ENCODE measurements at places on chromosomes 7 and 10.

- no peak for DNase-seq
These were observed 15.5 kb upstream of the TSPAN12 start for GRCh38 chr7:120873401-120873800.

DNA sequence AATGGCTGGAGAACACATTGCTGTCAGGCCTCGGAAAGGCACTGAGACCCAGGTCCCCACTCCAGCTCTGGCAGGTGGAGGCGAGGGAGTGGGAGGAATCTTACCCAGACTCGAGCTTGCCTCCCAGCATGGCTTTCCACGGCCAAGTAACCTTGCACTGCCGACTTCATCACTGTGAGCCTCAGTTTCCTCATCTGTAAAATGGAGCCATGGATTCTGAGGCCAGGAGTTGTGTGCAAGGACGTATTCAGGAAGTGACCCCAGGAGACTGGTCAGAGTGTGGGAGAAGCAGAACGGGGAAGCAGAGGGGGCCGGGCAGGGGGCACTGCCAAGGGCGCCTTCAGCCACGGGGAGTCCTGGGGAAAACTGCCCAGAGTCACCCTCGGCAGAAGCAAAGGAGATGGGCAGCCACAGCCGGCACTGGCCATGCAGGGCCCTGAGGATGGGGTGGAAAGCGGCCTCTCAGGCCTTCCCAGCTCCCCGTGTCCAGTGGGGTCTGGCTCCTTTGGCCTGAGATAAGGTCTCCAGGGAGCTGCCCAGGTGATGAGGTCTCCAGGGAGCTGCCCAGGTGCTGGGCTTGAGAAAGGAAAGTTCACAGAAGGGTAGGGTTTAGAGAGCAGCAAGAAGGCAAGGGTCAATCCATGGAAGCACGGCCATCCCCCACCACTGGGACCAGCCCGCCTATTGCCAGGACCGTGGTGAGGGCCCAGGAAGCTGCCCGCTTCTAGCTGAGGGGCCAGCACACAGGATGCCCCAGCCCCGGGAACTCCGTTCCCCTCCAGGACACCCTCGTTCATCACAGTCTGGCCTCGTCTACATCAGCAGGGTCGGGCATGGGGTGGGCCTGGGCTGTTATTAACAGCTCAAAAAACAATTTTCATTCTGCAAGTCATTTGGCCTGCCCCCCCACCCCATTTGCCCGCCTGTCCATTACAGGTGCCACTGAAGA is 34.3 kb upstream of the EN2 start:
- DNase-seq = no peak

DNA sequence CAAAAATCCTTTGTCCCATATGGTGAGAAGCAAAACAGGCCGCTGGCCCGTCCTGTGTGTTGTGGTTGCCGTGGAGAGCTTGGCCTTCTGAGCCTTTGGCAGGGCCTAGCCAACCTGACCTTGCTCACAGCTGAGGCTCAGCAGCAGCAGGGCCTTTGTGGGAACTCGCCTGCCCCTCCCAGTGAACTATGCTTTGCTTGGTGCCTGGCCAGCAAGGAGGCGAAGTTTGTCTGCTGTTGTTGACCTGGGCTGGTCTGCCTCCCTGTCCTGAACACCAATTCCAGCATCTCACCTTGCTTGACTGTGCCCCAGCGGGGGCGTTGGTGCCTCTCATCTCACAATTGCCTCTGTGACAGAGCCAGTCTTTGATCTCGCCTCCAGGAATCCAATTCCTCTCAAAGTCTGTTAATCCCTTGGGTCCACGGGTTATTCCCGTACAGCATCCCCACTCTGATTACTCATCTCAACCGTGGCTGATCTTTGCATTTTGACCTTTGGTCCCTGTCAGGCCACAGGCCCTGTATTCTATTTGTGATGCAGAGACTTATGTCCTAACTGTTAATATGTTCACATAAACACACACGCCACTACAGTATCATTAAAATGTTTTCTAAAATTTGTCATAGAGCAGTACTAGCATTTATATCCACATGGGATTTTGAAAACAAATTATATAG is 22.6 kb downstream of the EPDR1 start:
- DNase-seq = no peak

GRCh38 chr10:77431209-77431611 is 206.4 kb downstream of the KCNMA1 start:
- DNase-seq = no peak

DNA sequence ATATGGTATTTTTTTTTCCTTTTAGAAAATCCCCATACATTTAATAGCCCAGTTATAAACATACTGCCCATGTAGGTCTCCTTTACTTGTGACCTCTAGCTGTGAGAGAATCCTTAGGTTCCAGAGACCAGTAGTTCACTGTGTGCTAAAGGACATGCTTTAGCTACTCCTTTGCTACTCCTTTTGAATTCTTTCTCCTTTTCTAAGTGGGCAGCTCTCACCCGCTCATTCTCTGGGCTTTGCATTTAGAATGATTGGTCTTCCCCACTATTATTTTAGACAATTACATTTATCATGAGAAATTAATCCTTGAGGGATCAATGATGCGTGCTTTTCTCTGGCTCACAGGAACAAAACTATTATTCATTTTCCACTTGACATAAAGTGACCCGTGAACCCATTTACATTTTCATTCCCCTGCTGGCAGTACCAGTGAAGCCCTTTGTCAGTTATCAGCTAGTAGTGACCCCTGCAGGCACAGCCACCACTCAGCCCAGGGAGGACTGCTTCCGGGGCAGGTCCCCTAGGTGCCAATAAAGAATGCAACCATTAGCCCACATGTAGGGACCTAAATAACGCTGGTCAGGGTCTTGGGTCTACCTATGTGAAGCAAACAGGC is 844.3 kb downstream of the CNTNAP2 start:
- no peak for DNase-seq

GRCh38 chr7:139523199-139523941 is at the start of gene CLEC2L:
TSS of gene CLEC2L (plus strand) at chr7:139523685. CDS start at chr7:139523928, 243 bp downstream.
- peak; percentile 49 for DNase-seq

GRCh38 chr10:102113261-102113955 is 6.8 kb downstream of the LDB1 start:
- DNase-seq = no peak

DNA sequence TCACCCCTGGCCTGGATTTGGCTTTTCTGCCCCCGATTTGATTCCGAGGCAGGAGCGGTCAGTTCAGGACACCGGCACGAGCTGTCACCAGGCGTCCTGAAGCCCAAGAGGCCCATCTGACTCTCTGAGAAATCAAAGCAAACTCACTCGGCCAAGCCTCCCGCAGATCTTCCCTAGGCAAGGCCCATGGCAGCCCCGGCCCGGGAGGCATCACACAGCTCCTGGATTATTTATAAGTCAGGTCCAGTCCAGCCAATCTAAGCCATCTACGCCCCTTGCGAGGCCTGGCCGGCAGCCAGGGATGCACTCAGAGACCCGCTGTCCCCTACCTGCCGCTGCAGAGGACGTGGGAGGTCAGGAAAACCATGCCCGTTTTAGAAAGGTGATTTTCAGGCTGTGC is 87.3 kb upstream of the DIP2C start:
- DNase-seq = no peak

GRCh38 chr7:105788816-105789349 is 87.5 kb downstream of the ATXN7L1 start:
- no peak for DNase-seq

GRCh38 chr10:77087366-77087765 is 550.2 kb downstream of the KCNMA1 start:
- peak; percentile 50 for DNase-seq

DNA sequence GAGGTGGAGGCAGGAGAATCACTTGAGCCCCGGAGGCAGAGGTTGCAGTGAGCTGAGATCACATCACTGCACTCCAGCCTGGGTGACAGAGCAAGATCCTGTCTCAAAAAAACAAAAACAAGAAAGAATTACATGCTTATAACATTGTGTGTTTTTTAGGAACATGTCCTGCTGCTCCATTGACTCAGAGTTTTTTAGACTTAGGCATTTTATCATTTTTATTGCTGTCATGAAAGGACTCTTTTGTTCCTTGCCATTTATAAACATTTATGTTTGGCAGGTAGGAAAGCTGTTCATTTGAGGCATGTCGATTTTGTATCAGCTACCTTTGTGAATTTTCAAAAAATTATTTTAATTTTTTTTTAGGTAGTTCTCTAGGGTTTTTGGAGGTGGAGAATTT is 20.3 kb downstream of the COL26A1 start:
- DNase-seq = no peak

GRCh38 chr10:113138937-113139585 is 189.0 kb downstream of the TCF7L2 start:
- no peak for DNase-seq

DNA sequence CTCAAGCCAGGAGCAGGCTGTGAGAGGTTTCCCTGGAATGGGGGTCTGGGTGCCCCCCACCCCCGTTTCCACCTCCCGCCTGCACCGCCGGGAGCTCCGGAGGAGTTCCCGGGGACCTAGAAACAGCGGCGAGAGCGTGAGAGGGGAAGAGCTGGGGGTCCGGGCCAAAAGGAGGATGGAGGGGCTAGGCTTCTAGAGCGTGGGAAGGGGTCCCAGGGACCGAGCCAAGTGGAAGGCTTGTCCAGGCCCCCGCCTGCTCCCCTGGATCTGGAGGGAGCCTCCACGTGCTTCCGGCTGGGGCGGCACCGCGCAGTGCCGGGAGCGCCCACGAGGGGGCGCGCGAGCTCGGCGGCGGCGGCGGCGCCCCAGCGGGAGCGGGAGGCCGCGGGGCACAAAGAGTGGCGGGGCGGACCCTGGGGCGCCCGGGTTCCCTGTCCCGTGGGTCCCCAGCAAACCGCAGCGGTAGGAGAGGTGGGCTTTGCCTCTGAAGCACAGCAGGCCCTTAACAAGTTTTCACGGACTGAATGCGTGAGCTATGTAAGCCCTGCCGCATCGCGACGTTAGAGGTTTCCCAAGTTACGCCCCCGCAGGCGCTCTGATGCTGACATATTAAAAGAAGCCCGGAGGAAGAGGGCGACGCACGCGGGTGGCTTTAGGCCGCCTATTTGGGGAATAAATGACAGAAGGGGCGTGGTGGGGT is 104.4 kb upstream of the LRRC4 start:
- peak; percentile 92 for DNase-seq

DNA sequence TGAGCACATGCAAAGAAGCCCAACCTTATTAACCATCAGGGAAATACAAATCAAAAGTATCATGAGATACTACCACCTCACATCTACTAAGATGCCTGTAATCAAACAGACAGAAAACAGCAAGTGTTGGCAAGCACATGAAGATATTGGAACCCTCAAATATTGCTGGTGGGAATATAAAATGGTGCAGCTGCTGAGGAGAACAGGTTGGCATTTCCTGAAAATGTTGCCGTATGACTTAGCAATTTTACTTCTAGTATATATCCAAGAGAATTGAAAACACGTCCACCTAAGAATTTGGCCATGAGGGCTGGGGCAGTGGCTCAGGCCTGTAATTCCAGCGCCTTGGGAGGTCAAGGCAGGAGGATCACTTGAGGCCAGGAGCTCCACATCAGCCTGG is 39.4 kb upstream of the TNRC18 start:
- DNase-seq = no peak

- no peak for DNase-seq
These were observed 63.1 kb downstream of the ASB13 start for GRCh38 chr10:5603091-5603847.

DNA sequence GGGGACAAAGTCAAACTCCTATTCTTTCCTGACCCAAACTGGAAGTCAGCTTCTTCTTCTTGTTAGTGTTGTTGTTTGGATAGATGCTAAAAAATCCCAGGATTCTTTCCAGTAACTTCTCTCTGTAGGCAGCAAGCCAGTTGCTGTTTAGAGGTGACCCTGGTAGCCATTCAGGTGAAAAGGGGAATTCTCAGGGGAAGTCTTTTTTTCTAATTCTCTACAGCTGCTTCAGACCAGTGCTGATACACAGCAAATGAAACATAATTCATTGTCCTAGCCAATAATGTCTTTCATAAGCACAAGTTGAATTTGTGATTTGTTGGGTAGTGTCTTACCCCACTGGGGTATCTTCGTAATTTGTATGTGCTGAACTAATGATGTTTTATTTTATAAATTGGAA is 357.3 kb downstream of the BBS9 start:
- no peak for DNase-seq

GRCh38 chr7:150685219-150686029 is at the start of gene GIMAP2:
TSS of gene GIMAP2 (plus strand) at chr7:150685706. CDS start at chr7:150687060, 1,354 bp downstream.
- peak; percentile 38 for DNase-seq

GRCh38 chr10:8092428-8092827 is 37.9 kb downstream of the GATA3 start:
- no peak for DNase-seq

GRCh38 chr10:128147669-128148068 is 21.4 kb upstream of the MKI67 start:
- peak; percentile 90 for DNase-seq

DNA sequence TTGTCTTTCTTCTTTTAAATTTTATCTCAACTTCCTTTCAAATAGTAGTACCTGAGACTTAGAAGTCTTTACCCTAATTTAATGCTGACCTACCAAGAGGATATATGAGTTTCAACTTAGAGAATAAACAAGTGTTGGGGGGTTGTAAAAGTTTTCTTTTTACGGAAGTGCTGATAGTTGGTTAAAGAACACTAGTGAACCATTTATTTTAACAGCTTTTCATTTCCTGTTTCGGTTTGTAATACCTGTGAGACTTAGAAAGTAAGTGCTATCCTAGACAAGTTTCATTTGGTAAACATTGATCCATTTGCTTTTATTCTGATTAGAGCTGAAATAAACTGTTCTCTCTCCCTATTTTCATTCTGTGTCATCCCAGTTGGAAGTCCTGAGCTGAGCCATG is 683.1 kb upstream of the SORCS1 start:
- DNase-seq = no peak

DNA sequence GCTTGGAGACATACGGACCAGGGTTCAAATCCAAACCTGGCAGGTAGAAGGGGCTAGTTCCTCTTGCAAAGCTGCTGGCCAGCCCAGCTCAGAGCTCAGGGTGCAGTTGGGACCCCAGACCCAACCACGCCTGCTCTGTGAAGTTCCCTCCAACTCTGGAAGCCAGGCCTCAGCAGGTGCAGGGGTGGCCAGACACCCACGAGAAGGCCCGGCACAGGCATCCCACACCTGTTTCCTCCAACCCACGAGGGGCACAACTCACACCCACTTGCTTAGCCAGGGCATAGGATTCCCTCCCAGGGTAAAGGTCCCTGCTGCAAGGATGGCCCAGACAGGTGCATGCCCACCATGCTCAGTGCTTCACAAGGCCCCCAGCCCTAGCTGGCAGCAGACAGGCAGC is 262.4 kb downstream of the GRID1 start:
- DNase-seq = no peak

- DNase-seq = no peak
These were observed 4.0 kb downstream of the GNB2 start for GRCh38 chr7:100677308-100678267.

DNA sequence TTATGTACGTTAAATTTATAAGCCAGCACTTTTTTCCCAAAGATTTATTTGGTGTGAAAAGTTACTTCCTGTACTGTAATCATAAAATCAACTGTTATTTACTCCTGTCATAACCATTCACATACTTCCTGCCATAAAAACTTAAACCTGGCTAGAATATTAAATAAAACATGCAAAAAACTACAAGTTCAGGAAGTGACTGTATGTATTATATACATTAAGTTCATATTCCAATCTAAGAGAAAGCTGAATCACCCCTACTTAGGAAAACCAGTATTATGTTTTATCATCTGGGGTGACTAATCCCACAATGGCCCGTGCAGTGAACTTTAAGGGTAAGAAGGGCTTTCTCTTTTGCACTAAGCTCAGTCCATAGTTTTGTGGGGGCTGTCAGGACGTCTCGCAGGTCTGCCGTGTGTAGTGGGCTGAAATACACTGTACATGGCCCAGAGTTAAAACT is 183.7 kb upstream of the KLF14 start:
- DNase-seq = peak; percentile 81

GRCh38 chr10:33258967-33259366 is 75.5 kb downstream of the NRP1 start:
- peak; percentile 51 for DNase-seq

- peak; percentile 39 for DNase-seq
These were observed 48.9 kb downstream of the LRGUK start for GRCh38 chr7:134176037-134176350.

GRCh38 chr7:134768243-134768642 is 11.2 kb upstream of the CALD1 start:
- DNase-seq = no peak

Data from GM23248 (cell line).